ENCODE measurements at places on chromosomes 2 and 18. TPM values are rescaled to one million over a fixed set of nuclear protein-coding genes. Genes with fewer than 3 reads are reported as not detected.

Gene RGPD3
- total RNA-seq, result 0.13 TPM

Gene ANKRD30B
- not detected for total RNA-seq

Gene NEDD4L
- 31.5 TPM for total RNA-seq

Gene FKBP1B
- total RNA-seq, result 9.3 TPM

Gene UGT1A4
- not detected for total RNA-seq

Gene EVX2
- total RNA-seq, result not detected

Gene TLX2
- 0.30 TPM for total RNA-seq

Gene C2orf49
- 17.3 TPM for total RNA-seq

Gene PSMA8
- total RNA-seq, result not detected

Gene WDSUB1
- 6.1 TPM for total RNA-seq

Gene RTP5
- total RNA-seq, result not detected

Gene SH3RF3
- total RNA-seq, result 0.40 TPM

Gene IMPA2
- 59.3 TPM for total RNA-seq

Gene GRP
- not detected for total RNA-seq

Gene COLEC12
- 0.06 TPM for total RNA-seq

Gene SEPTIN2
- total RNA-seq, result 253 TPM

Gene MROH2A
- 0.32 TPM for total RNA-seq

Gene FAM124B
- total RNA-seq, result not detected

Measured in A549 treated with DMSO at 1 μM for 4 hours (cell line).